Body of pancreas (tissue), 4 donors: ENCODE measurements at places on chromosomes 7 and 10. TPM values are rescaled to one million over a fixed set of nuclear protein-coding genes. Genes with fewer than 3 reads are reported as not detected.

GRCh38 chr10:94344522-94345122, 18.1 kb downstream of the NOC3L start:
- no peak overlapping the region for H3K4me3 ChIP-seq
- H3K27me3 ChIP-seq, result no peaks in the 10 kb centered on the region
- H3K27ac ChIP-seq, result no peak overlapping the region
- DNase-seq, result no peak

- no peak for DNase-seq
- no peak overlapping the region for H3K4me3 ChIP-seq
- no peaks in the 10 kb centered on the region for H3K4me1 ChIP-seq
- no peaks in the 10 kb centered on the region for H3K36me3 ChIP-seq
Measured at GRCh38 chr7:68433462-68434070, 1164.7 kb upstream of the AUTS2 start.

DNA sequence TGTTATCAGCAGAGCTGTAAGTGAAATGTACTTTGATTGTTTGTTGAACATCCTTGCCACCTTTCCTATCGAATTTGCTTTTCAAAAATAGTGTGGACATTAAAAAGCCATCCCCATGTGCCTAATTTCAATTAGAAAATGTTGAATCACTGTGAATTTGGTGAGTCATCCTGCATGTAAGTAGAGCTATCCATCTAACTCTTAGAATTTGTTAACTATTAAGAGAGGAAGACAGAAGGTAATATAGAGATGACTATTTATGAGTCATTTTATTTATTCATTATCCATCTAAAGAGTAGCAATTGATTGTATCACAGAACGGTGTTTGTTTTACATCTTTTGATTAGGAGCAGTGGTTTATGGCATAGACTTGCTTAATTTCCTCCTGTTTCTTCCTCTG, 154.7 kb downstream of the MGMT start:
- H3K4me3 ChIP-seq, result no peak overlapping the region
- H3K27me3 ChIP-seq, result no peaks in the 10 kb centered on the region
- no peak overlapping the region for H3K27ac ChIP-seq

LEP gene
- total RNA-seq, result 1.8 TPM

DNA sequence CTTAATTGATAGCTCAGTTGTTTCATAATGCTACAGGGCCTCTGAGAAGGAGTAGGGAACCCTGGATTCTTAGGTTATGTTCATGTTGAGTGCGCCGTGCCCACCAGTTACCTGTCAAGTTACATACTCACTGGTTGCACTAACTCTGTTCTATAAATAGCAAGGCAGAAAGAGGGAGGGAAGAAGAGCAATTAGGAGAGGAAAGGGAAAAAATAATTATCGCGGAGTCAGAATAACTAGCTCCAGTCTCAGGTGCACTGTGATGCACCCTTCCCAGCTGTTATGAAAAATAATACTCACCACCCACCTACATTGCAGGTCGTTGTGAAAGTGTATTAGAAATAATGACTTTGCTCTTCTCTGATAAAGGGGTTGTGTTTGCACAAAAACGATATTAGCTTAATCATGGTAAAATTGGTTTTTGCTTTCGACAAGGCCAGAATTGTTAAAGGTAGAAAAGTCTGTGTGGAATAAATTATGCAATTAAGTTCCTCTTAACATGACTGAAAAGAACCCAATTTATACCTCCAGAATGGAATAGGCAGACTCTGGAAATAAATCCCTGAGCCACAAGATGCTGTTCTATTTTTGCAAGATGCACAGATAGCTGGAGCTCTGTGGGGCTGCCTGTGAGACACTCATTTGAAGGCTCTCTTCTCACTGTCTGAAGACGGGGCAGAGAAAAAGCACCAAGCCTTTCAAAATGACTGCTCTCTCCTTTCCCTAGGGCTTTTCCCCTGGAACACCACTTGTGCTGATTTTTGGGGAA, 137.6 kb upstream of the PITRM1 start:
- H3K36me3 ChIP-seq, result no peaks in the 10 kb centered on the region
- H3K27ac ChIP-seq, result no peak overlapping the region
- H3K4me1 ChIP-seq, result no peaks in the 10 kb centered on the region
- DNase-seq, result no peak

CALML3 gene
- total RNA-seq, result not detected

DNA sequence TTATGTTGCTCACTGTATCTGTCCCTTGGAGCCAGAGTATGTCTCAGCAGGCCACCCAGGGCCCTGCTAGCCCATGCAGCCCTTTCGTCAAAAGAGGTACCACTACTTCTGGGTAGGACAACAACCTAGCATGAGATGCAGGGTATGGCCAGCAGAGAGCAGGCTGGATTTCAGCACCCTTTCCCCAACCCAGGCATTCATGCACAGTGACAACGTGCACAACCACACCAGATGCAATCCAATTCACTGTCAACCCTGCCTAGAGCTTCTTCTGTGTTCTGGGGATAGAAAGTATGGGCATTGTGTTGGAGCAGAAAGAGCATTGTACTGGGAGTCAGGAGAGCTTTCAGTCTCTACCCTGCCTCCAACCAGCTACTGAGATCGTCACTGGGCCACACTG, 37.9 kb downstream of the JAZF1 start:
- no peak overlapping the region for H3K4me3 ChIP-seq
- no peaks in the 10 kb centered on the region for H3K27me3 ChIP-seq
- peaks cover 7% of the 10 kb centered on the region for H3K4me1 ChIP-seq
- no peak overlapping the region for H3K27ac ChIP-seq
- no peak for DNase-seq

MORN4 gene
- 4.9 TPM for total RNA-seq

GRCh38 chr7:8491106-8491505, 57.7 kb downstream of the NXPH1 start:
- no peaks in the 10 kb centered on the region for H3K36me3 ChIP-seq
- no peak overlapping the region for H3K4me3 ChIP-seq
- DNase-seq, result no peak
- no peak overlapping the region for H3K27ac ChIP-seq

DNA sequence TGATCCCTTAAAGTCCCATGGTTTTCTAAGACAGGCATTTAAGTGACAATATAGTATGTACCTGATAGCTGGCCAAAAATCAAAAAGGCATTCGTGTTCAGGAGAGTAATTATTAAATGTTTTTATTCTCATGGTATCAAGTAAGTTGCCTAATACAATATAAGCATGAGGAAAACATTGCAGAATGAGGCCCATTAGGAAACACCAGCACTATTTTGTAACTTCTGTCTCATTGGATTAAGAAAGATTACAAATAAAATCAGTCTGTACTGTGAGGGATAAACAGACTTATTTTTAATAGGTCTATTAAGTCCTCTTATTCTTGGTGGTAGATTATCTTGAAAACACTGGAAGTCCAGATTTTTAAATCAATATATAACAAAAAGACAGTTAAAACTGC, 110.1 kb downstream of the SNX13 start:
- H3K27me3 ChIP-seq, result no peaks in the 10 kb centered on the region
- no peak for DNase-seq
- H3K27ac ChIP-seq, result no peak overlapping the region
- H3K36me3 ChIP-seq, result no peaks in the 10 kb centered on the region
- no peaks in the 10 kb centered on the region for H3K4me1 ChIP-seq
